ENCODE measurements at places on chromosomes 6 and 20.

DNA sequence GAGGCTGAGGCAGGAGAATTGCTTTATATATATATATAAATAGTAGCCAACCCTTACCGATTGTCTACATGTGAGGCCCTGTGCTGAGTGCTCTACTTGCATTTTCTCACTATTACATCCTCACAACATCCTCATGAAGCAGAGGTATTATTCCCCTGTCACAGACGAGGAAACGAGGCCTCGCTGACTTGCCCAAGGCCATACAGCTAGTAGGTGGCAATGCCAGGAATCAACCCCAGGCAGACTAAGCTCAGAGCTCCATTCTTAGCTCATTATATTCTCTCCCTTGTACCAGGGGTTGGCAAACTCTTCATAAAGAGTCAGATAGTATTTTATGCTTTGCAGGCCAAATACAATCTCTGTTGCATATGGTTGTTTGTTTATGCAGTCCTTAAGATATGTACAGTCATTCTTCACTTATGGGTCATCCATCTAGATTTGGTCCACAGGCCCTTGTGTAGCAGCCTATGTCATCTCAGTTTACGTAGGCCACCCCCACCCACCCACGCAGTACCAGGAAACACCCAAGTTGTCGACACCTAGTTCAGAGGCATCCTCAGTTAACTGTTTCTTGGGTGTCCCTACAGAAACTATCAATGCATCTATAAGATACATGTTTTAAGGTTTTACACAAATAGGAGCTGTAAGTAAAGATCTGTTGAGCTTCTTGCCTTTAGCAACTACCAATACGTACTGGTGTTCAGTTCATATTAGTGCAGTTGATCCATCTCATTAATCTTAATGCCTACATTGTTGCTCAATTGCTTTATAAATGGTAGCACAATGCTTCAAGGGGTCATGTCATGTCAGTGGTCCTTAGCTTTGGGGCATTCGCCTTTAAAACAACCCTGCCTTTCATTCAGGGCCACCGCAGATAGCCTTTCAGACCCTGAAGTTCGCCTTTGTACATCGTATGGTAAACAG is 3.0 kb downstream of the CASS4 start:
- no peak for DNase-seq

DNA sequence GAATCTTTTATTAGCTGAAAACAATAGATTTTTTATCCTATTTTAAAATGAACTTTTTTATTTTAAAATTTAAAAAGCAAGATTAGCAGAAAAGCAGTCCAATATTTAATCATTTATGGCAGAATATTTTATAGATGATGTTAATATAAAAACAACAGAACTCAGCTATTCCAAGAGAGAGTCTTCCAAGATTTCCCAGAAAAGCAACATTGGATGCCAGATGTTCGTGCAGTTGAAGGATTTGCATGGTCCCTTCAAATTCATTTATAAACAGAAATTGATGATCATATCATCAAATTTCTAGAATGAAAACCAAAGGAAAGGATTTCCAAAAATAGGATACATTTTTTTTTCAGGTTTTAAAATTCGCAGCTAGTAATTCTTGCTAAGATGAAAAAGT is 25.4 kb upstream of the CNKSR3 start:
- DNase-seq: no peak

DNA sequence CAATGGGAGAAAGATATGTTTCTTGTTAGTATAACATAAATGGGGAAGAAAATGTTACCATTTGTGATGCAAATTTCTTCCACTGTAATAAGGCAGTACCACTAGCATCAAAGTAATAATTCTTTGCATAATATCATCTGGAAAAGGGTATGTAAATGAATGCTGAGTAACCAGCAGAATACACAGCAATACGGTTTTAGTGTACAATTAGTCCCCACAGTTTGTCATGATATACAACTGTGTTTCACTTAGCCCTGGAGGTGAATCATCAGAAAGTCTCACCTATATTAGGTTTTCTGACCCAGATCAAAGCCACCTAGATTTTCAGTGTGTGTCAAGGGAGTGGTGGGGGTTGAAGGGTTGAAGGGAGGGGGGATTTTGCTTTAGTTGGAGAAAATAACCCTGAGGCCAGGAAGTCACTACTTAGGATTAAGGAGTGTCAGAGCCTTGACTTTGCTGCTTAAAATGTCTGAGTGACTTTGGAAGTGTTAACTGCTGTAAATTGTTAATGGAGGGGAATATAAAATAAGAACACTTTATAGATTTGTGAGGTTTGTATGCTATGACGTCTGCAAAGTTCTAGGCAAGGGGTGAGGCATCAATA is 8.6 kb upstream of the MEI4 start:
- no peak for DNase-seq

DNA sequence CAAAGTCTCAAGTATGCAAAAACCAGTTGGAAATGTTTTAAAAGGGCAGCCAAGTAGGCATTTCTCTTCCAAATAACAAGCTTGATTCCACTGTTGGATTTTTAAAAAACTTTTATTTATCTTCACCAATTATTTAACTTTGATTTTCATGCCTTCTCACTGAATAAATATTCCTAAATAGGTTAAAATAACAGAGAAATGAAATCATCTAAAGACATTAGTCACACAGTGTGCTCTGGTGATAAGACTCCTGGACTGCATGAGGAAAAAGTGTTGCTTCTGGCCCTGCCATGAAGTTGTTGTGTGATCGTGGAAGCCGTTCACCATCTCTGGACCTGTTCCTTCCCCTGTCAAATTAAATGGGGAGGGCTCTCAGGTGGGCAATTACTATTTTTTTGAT is 33.8 kb upstream of the IGF2R start:
- no peak for DNase-seq

- DNase-seq: no peak
These were observed 571.0 kb upstream of the NOX3 start for GRCh38 chr6:156026486-156027247.

GRCh38 chr6:166724576-166724975 is 97.5 kb upstream of the RPS6KA2 start:
- no peak for DNase-seq

DNA sequence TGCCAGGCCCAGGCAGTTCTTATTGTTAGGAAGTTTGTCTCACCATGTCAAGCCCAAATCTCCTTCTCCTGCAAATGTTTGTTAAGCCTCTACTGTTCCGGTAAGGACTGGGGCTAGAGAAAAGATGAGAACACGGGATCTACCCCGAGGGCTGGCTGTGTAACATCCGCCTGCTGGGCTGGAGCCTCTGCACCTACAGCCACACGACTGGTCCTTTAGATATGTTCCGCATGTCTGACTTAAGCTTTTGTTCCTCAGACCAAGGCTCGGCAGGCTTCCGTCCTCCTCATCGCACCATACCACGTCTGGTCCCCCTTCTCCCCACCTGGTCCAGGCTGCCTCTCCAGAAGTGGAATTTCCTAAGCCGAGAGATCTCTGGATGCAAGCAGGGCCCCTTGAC is 2.6 kb downstream of the GHRH start:
- no peak for DNase-seq

DNA sequence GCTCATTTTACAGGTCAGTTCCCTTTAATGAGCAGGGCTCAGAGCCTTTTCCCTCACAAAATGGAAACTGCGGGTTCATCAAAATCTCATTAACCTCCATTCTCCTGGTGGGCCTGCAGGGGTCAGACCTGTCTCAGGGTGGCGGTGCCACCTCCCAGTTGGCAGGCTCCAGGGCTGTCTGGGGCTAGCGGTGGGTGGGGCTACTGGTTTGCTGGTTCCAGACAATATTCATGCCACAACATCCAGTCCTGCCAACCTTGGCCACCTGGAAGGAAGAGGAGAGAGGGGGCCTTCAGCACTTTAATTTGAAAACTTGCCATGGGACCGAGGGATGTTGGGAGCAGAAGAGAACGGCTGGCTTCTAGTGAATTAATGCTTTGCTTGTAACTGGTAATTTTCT is 41.9 kb upstream of the CTNNBL1 start:
- no peak for DNase-seq

DNA sequence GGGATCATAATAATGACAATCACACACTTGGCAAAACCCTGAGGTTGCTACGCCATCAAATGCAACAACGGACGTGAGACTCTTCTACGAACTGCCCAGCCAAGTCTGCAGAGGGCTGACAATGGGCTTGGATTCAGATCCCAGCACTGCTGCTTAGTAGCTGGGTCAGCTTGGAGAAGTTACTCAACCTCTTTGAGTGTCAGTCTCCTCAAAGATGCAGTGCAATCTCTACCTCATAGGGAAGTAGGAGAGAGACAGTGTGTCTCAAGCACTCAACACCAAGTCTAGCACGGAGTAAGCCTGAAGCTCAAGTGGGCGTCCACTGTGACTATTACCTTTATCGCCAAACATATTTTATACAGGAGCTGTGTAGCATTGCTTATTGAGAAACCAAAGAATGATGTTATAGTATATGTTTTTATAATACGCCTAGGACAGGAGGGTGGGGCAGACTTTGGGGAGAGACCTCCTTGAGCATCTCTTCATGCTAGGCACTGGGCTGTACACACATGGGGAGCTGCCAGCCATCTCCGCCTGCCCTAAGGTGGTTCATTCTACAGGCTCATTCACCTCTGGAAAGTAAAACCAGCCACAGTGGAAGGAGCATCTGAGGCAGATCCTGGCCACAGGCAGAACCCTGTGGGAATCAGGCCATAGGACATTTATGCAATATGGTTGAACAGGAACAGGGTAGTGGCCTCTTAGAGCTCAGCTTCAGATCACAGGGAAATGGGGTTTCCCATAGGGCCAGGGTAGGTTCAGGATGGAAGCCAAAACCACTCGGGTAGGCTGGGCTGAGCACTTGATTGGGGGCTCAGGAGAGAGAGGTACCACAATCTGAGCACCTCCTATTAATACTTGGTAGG is 160.2 kb downstream of the MRPL14 start:
- DNase-seq: no peak

- no peak for DNase-seq
These were observed 338.5 kb downstream of the CD83 start for GRCh38 chr6:14455876-14456648.

DNA sequence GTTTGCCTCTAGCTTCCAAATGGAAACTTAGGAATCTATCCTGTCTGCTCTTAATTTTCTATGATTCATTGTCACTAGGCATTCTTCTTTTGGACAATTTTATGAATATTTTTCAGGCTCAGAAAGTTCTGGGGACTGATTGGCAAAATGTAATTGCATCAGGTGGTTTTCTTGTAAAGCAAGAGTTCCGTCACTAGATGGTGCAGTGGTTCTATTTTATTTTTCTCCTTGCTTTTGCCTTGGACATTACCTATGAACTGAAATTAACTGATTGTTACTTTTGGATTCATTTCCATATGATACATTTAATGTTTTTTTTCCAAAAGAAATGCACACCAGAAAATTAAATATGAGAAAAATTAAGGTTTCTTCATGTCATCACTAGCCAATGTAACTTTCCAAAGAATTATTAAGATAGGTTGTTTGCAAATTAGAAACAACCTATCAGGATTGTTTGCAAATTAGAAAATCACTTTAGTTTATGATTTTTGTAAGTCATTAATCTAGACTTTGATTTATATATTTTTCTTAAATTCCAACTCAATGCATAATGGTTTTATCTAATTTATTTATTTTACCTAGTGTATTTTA is 48.0 kb downstream of the TMEM170B start:
- no peak for DNase-seq

GRCh38 chr20:56386219-56386618 is 5.8 kb downstream of the AURKA start:
- no peak for DNase-seq

GRCh38 chr6:162345051-162345511 is 382.5 kb downstream of the PRKN start:
- no peak for DNase-seq

GRCh38 chr6:133730881-133731280 is 158.0 kb upstream of the TCF21 start:
- DNase-seq: no peak

- DNase-seq: no peak
These were observed 57.7 kb downstream of the SLX4IP start for GRCh38 chr20:10492844-10493243.

DNA sequence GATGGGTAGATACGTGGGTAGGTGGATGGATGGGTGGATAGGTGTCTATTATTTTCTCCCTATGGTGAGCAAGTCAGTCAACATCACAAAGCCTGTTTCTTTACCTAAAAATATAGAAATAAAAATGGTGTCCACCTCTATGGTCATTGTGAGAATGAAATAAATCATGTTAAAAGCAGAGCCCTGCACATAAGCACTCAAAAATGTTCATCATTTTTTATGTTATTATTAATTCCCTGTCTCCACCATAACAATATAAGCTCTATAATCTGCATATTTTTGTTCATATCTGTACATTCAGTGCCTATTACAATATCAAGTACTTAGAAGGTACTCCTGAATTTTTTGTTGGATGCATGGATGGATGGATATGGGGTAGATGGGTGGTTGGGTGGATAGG is 177.6 kb downstream of the ZMYND8 start:
- DNase-seq: no peak

DNA sequence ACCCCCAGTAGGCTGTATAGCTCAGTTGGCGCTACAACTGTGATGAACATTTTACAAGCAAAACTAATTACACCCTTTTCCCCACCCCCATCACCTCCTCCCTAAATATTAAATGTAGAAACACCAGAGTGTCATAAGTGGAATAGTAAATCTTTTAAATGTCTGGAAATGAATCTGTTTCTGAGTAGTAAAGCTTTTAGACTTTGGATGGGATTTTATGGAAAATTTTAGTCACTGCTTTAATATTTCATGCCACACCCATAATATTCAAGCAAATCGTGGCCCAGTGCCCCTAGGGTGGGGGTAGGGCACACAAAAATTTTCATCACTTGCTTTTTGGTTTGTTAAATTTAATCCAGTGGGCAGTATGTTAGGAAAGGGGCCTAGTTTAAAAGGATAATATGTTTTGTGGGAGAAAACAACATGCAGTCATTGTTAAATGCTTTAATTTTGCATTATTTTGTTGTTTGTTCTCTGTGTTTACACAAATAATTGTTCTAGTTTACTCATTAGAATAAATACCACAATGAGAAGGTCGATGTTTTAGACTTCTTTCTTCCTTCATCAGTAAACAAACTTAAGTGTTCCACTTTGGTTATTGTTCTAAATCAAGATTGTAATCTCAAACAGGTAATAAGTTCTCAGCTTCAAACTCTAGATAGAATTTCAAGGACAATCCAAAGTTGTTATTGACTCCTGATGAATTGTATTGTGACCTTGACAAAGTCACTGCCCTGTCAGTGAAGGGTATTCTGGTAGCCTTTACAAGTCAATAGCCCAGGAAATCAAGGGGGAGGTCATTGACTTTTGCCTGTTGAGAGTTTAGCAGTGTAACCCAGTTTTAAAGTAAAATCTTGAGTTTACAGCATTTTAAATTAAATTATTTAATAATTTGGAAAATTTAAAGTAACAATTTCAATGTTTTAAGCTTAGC is 79.2 kb downstream of the CBFA2T2 start:
- DNase-seq: no peak

GRCh38 chr6:31741815-31742214 is 2.0 kb downstream of the MSH5 start:
- no peak for DNase-seq

- DNase-seq: no peak
These were observed 22.9 kb upstream of the PLEKHG1 start for GRCh38 chr6:150576651-150577226.

- no peak for DNase-seq
These were observed 171.5 kb downstream of the LY86 start for GRCh38 chr6:6760002-6760401.

GRCh38 chr6:16019462-16019861 is 109.4 kb upstream of the MYLIP start:
- DNase-seq: no peak

- DNase-seq: no peak
These were observed 11.6 kb downstream of the AURKA start for GRCh38 chr20:56380375-56380774.
